ENCODE measurements at places on chromosomes 16 and 17.

- DNase-seq = no peak
Measured at GRCh38 chr17:47280072-47280811, 26.6 kb downstream of the ITGB3 start.

- DNase-seq = no peak
Measured at GRCh38 chr17:8384801-8385378, 1.9 kb upstream of the RPL26 start.

GRCh38 chr17:19703828-19704613, 12.4 kb downstream of the SLC47A2 start:
- DNase-seq = no peak

- DNase-seq = peak; percentile 69
Measured at GRCh38 chr17:75240394-75241142, 20.8 kb downstream of the GGA3 start.

- DNase-seq = no peak
Measured at GRCh38 chr16:82943371-82943770, 316.6 kb downstream of the CDH13 start.

- DNase-seq = peak; percentile 11
Measured at GRCh38 chr16:87602001-87602775, at the start of gene JPH3. Gene JPH3 (plus strand): TSS chr16:87602508. CDS start chr16:87603147, 639 bp downstream.

DNA sequence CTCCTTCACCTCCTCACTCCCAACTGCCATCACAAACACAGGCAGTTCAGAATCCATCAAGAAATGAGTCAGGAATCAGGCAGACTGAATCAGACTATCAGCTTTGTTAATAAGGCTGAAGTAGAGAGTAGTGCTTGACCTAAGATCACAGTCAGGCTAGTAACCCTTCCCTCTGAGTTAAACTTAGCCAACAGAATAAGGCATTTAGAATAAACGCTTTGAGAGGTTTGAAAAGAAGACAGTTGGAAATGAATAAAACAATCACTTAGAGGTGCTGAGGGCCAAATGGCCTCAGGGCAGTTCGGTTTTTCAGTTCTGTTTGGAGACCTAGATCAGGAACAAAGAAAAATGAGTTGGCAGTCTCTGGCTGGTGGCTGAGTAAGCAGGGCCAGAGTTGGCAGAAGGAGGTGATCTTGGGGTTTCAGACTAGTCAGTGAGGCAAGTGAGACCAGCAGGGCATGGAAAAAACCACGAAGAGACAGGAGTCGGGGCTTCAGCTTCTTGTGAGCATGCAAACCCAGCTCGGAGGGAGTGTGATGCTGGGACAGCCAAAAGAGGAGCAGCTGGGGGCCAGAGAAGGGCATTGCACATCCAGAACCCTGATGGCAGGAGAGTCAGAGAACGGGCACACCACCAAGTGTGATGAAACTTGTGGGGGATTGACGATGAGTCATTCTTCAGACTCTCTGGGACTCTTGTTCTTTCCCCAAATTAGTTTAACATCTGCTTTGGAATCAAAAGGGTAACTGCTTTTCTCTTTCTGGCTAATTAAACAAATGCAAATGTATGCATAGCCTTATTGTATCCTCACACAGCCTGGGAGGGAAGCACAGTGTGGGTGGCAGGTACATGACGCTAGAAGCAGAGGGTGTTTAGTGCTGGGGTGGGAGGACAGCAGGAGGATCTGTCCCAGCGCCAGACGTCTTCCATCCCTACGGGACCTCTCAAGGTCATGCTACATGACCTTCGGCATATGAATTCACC, 54.8 kb downstream of the SPECC1 start:
- peak; percentile 84 for DNase-seq

GRCh38 chr16:55842369-55843104, 9.6 kb upstream of the CES1 start:
- peak; percentile 75 for DNase-seq

DNA sequence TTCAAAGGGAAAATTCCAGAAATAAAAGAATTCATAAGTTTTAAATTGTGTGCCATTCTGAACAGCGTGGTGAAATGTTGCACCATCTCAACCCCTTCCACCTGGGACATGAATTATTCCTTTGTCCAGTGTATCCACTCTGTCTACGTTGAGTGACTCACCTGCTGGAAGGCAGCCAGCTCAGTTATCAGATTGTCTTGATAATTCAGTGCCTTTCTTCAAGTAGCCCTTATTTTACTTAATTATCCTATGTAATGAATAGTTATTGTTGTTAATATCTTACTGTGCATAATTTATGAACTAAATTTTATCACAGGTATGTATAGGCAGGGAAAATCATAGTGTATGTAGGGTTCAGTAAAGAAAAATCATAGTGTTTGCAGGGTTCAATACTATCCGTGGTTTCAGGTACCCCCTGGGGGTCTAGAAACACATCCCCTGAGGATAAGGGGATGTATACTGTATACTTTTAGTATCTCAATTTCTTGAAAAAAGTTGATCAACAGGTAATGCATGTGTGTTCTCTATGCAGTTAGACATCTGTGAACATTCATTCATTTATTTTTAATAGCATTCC, 7.7 kb upstream of the PCTP start:
- DNase-seq = no peak

- DNase-seq = peak; percentile 96
Measured at GRCh38 chr17:64081802-64082799, 47.8 kb downstream of the ERN1 start.

DNA sequence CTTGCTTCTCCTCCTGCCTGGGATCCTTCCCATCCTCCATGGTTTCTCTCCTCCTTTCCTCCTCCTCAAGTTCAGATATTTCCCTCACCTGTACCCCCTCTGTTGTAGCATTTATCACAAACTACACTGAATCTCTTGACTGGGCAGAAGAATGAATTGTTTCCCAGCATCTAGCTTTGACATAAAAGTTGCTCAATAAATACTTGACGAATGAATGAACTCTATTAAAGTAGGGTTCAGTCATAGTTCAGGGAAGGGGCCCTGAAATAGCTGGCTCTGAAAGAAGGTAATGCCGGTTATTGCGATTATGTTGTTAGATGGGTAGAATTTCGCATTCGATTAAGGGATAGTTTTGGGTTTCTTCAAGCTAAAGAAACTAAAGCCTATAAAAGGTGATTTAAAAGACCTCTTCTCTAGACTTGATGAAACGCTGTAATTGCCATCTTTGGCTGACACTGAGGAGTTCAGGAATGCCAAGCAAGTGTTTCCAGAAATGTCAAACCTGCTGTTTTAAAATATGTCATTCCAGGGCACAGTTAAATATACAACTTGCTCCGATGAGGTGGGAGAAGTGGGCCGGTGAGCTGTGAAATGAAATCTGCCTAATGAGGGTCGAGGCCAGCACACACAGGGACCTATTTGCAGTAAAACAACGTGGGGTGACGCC, 1.0 kb upstream of the CPD start:
- DNase-seq = no peak

DNA sequence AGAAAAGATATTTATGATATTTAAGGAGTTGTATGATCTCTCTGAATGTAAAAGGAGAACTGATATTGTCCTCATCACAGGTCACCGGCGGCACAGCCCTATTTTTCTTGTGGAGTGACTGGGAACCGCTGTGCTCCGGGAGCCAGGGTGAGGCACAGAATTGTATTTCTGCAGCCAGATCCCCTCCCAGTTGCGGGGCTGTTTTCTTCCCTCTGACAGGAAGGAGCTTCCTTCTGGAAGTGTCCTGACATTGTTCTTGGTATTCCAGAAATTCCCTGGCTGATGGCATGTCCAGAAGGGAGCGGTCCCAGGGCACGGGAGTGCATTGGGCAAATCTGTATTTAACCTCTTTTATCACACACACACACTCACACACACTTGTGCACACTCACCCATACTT, 268.6 kb upstream of the FOXF1 start:
- DNase-seq = no peak

DNA sequence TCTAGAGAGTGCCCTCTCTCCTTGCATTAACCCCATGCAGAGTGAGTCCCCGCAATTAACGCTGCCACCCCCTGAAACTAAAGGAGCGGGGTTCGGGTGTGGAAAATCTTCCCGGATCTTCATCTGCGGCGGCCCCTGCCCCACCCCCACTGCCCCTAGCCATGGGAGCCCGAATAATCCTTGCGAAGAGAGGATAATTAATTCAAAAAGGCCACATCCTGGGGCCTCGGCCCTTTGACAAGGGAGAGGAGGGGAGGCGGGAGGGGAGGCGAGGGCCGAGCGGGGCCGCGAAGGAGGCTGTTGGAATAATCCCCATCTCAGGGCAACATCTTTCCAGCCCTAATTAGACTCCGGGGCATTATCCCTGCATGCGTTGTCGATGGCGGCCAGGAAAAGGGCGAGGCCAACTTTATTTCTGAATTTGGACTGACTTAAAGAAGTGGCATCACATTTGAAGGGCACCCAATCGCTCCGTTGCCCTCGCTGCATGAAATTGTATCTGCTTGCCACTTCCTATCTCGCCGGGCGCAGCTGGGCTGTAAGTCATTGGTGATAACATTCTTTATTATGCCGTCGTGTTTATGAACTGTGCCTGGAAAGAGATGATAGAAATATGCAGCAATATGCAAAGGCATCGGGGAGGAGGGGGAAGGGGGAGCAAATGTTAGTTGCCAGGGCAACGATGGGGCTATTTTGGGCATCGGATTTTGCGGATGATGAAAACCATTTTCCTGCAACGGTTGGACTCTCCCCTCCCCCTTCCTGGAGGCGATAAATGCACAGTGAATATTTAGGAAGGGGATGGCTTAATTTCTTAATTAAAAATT, 387.1 kb upstream of the TNRC6C start:
- no peak for DNase-seq

DNA sequence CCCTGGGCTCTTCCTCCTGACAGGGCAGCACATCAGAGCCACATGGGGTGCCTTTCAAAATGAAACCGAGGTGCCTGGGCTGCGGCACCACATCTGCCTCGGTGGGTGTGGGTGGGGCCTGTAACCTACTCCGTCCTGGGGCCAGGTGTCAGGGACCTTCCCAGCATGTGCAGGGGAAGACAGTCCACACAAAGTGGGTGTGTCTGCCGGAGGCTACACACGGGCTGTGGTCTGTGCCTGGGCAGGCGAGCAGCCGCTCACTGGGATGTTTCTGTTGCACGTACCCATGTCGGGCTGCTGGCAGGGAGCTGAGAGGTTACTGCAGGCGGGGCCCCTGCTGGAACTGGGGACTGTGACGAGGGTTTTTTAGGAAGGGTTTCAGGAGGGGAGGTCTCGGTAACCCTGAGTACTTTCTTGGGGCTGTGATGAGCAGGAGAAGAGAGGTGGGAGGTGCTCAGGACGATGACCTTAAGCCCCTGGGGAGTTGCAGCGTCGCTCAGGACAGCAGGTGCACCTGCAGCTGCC, 351.2 kb downstream of the SEC14L1 start:
- DNase-seq = no peak

DNA sequence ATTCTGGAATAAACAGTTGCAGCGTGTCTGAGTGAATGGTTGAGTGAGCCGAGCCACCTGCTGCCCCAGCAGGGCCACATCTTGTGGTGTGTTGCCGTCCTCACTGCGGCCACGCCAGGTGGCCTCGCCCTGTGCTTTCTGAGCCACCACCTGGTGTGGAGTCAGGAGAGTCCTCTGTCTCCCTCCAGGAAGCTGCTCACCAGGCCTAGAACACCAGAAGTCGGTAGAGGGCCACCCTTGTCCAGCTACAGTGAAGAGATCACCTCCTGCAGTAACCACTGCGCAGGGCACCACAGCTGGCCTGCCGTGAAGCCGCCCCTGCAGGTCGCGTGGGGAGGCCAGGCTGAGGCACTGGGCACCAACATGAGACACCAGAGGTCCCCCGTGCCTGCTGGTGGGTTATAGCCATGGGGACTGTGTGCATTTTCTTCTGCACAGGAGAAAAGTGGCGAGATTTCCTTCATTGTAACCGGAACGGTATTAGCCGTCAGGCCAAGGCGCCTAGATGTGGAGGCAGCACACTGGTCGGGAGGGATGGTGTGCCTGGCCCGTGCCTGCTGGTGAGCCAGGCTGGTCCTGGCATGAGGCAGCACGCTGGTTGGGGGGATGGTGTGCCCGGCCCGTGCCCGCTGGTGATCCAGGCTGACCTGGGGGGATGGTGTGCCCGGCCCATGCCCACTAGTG, 28.9 kb upstream of the FOXK2 start:
- DNase-seq = peak; percentile 53

DNA sequence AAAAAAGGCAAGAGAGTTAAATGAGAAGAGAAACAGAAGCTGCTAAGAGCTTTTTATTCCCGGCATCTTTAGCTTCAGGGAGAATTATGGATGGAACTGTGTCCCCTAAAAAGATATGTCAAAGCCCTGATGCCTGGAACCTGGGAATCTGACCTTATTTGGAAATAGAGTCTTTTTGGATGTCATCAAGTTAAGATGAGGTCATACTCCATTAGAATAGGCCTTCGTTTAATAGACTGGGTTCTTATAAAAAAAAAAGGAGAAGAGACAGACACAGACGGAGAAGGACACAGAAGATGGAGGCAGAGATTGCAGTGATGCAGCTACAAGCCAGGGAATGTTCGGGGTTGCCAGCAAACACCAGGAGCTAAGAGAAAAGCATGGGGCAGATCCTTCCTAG, 24.6 kb downstream of the CACNG4 start:
- no peak for DNase-seq

DNA sequence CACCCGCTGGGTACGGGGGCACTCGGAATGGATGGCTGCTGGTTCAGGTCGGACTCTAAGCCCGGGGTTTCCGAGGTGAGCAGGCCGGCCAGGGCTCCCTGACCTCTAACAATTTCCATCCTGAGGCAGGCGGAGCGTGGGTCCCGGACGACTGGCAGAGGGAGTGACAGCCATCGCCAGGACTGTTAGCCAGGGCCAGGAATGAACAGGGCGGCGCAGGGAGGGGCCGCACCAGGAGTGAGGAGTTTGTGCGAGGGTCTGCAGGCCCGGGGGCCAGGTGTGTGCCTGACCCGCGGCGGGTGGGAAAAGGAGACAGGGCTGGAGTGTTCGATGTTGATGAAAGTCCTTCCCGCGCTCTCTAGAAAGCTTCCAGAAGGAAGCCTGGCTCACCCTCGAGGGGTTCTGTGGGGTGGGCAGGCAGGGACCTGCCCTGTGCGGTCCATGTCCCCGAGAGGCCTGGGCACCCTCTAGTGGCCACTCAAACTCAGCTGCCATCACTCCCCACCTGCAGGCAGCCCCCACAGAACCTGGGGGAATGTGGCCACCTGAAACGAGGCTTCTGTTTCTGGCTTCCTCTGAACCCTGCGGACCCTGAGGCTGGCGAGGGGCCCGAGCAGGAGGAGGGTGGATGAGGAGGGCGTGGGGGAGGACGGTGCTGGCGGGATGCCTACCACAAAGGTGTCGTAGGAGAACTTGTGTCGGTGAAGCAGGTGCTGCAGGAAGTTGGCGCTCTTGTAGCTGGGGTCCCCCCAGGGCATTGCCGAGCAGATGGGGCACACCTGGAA, 8.2 kb downstream of the RNF166 start:
- DNase-seq = no peak

- DNase-seq = no peak
Measured at GRCh38 chr17:9845306-9845705, 19.6 kb downstream of the GLP2R start.

All from NCI-H1694 treated with DMSO at 0.1 percent for 48 hours (cell line).